ENCODE measurements at places on chromosomes 7 and 10.

DNA sequence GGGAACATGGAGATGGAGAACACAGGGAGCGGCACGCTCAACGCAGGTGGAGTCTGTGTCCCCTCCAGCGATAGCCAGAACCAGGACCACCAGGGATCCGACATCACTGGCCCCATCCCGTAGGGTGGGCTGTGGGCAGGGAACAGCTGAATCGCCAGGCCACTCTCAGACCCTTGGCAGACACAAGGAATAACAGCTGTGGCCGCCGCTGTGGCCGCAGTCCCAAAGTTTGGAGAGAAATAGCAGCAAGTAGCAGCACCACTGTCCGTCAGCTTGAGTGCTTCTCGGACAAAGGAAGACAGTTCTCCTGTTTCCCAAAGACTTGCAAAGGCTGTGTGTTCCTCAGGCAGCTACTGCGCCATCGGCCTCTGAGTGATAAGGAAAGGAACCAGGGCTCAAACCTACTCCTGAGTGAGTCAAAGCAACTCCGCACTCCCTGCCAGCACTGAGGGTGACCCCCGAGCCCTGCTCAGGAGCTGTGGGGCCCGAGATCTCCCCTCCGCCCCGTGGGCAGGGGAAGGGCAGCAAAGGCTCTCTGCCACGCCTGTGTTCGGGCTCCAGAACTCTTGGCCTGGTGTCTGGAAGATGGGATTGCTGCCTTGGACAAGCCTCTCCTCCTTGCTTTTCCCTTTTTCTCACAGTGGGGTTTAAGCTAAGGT is 82.3 kb upstream of the FAM20C start:
- no peak for DNase-seq

GRCh38 chr7:74617180-74617744 is 40.3 kb upstream of the GTF2I start:
- DNase-seq, result no peak

- DNase-seq, result no peak
Measured at GRCh38 chr7:8391353-8392062, 41.9 kb upstream of the NXPH1 start.

GRCh38 chr10:6738112-6738768 is 158.2 kb upstream of the PRKCQ start:
- no peak for DNase-seq

GRCh38 chr7:148670807-148671206 is 27.9 kb upstream of the CUL1 start:
- DNase-seq, result no peak

- no peak for DNase-seq
Measured at GRCh38 chr7:77386165-77386822, 29.9 kb downstream of the GSAP start.

- DNase-seq, result no peak
Measured at GRCh38 chr7:151491859-151492258, 27.8 kb downstream of the RHEB start.

Measured in activated naive CD4-positive, alpha-beta T cell (primary cell).